ENCODE measurements at places on chromosomes 16 and 17.

DNA sequence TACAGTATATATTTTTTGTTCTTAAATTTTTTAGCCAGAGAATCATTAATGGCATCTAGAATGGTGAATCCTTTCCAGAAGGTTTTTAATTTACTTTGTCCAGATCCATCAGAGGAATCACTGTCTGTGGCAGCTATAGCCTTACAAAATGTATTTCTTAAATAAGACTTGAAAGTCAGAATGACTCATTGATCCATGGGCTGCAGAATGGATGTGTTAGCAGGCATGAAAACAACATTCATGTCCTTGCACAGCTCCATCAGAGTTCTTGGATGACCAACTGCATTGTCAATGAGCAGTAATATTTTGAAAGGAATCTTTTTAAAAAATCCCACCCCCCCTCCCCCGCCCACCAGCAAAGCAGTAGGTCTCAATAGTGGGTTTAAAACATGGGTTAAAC is 51.4 kb downstream of the CACNG1 start:
- no peak for DNase-seq

DNA sequence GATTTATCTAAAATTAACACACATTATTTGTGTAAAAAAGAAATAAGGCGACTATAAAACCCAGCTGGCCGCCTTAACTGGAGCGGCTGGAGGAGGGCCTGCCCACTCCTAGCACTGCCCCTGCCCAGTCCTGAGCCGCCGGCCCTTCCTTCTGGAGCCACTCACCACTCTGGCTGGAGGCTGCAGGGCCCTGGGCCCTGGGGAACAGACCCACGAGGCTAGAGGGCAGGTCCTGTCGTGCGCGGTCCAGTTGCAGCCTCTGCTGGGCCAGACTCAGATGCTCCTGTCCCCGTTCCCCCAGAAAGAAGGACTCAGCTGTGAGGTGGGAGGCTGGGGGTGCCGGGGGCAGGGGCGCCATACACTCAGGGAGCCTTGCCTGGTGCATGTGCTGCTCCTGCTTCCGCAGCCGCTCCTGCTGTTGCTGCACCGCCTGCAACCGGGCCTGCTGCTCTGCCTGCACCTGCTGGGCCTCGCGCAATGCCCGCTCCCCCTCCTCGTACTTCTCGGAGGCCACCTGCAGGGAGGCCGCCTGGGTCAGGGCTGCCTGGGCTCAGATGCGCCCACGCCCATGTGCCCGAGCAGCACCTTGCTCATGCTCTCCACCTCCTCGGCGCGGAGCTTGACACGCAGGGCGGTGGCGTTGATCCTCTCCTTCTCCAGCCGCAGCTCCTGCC is 9.0 kb upstream of the MRPL38 start:
- DNase-seq: no peak

GRCh38 chr17:7403727-7403976 is 245 bp downstream of the TMEM256 start:
- DNase-seq: no peak

DNA sequence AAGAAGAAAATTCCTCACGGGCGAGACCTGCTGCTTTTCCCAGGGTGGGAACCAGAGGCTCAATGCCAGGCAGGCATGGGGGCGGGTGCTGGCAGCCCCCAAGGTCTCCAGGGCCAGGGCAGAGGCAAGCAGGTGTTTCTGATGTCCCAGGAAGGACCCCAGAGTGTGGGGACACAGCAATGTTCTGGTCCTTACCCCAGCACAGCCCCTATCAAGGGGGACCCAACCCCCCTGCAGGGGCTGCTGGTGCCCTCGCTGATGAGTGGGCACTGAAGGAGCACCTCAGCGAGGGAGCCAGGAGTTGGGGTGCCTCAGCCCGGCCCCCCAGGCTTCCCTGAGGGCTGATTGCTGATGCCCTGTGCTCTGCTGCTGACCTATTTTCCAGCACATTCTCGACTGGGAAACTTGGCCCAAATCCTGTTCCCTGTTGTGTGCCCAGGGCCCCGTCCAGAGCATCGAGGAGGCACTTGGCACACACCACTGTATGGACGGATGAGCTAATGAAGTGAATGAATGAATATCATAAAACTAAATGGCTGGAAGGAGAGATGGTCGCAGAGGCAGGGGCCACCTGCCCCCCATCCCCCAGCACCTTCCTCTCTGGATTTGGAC is 2.8 kb downstream of the DBNDD1 start:
- no peak for DNase-seq

Data from NCI-H2029 treated with DMSO at 0.1 percent for 48 hours (cell line).